ENCODE measurements at places on chromosomes 16 and 17.

GRCh38 chr17:83064732-83065659, 14.4 kb upstream of the METRNL start:
- DNase-seq = no peak

DNA sequence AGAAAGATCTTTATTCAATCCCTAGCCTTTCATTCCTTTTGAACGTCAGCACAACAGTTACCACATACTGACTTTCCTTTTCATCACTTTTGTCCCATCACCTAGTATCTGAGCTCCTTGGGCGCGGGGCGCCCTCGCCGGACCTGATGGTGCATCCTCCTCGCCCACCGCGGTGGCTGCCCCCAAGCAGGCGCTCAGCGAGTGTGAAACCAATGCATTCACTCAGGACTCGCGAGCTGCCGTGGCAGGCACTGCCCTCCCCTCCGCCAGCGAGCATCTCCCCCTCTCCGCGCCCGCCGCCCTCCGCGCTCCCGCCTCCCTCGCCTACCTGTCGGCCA, 756 bp downstream of the KLHL11 start:
- no peak for DNase-seq

DNA sequence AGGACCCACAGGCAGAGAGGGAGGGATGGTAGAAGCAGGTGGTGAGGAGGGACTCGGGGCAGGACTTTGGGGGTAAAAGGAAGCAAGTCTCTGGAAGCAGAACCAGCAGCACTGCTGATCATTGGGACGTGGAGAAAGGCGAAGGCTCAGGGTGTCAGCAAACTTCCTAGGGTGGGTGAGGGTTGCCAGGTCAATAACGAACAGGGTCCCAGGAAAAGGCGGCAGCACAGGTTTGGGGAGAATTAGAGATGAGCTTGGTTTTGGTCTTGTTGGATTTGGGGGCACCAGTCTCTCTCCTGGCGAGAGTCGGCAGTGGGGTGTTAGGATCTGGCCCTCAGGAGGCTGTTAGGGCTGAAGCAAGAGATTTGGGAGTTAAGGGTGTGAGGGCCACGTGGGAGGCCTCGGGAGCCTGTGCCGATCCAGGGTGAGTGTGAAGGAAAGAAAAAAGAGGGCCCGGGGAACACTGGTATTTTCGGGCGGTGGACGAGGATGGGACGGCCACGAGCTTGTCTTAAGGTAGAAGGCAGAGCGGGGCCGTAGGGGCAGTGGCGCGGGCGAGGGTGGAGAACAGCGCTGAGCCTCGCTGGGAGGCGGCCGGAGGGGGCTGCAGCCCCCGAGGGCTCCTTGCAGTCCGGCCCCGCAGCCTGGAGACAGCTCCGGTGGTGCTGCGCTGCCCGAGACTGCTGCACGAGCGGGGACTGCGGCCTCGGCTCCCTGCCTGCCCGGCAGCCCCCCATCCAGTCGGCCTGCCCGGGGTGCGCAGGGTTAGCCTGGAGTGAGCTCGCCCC, 765 bp upstream of the ADORA2B start:
- no peak for DNase-seq

- no peak for DNase-seq
Observed at GRCh38 chr17:58105093-58105492, 21.9 kb downstream of the DYNLL2 start.

GRCh38 chr17:81583589-81584342, 31.6 kb upstream of the FAAP100 start:
- no peak for DNase-seq

GRCh38 chr16:61131447-61131846, 904.8 kb downstream of the CDH8 start:
- DNase-seq = no peak

DNA sequence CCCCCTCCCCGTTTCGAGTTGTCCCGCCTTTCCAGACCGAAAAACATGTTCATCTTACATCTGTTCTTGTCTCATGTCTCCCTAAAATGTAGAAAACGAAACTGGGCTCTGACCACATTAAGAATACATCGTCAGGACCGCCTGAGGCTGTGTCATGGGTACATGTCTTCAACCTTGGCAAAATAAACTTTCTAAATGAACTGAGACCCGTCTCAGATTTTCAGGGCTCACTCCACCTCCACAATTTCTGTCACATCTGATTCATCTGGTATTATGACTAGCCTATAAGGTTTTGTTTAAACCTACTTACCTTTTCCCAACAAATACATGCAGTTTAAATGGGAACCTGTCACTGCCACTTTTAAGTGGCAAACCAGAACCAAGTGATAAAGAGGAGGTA, 621 bp downstream of the SDR42E1 start:
- no peak for DNase-seq

GRCh38 chr16:28112908-28113307, 49.4 kb upstream of the GSG1L start:
- no peak for DNase-seq

DNA sequence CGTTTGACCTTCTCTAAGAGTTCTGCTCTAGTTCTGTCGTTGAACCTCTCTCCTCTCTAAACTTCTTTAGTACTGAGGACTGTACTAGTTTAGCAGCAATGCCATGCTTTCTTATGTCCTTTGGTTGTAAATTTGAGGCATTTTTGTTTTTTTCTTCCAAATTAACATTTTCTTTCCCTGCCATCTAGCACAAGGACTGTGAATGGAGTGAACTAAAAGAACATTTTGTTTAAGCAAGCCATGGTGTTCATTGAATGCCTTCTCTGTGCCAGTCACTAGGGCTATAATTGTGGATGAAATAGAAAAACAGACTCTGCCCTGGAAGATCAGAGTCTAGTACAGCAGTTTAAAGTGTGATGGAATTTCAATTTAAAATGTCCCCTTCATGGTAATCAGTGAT, 137.9 kb downstream of the FTO start:
- no peak for DNase-seq

- peak; percentile 88 for DNase-seq
Observed at GRCh38 chr16:85167589-85168537, 55.6 kb upstream of the CIBAR2 start.

GRCh38 chr16:4428500-4428899, 2.8 kb downstream of the DNAJA3 start:
- no peak for DNase-seq

DNA sequence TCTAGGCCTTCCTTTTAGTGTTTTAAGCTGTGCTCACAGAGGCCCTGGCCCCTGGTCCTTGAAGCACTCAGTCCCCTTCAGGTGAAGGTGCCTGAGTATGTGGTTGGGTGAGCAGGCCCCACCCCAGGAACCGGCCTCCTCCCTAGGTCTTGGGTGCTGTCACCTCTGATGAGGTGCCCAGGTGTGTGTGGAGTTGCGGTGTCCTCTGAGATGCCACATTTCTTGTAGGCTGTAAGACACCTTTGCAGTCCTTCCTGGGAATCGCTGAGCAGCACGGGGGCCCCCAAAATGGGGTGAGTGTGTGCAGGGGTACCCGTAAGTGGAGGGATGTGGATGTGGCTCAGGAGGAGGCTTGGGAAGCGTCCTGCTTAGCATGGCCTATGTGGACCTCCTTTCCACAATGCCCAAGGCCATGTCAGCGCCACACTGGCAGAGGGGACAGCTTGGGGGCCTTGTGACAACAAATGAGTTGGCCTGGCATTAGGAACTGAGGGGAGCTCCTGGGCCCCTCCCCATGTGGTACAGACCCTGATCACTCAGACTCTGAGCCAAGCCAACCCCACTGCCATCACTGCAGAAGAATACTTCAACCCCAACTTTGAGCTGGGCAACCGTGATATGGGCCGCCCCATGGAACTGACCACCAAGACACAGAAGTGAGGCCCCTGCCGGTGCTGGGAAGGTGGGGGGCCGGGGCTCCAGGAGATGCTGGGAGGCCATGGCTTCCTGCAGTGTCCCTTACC, 11.2 kb downstream of the CORO6 start:
- DNase-seq = peak; percentile 6

DNA sequence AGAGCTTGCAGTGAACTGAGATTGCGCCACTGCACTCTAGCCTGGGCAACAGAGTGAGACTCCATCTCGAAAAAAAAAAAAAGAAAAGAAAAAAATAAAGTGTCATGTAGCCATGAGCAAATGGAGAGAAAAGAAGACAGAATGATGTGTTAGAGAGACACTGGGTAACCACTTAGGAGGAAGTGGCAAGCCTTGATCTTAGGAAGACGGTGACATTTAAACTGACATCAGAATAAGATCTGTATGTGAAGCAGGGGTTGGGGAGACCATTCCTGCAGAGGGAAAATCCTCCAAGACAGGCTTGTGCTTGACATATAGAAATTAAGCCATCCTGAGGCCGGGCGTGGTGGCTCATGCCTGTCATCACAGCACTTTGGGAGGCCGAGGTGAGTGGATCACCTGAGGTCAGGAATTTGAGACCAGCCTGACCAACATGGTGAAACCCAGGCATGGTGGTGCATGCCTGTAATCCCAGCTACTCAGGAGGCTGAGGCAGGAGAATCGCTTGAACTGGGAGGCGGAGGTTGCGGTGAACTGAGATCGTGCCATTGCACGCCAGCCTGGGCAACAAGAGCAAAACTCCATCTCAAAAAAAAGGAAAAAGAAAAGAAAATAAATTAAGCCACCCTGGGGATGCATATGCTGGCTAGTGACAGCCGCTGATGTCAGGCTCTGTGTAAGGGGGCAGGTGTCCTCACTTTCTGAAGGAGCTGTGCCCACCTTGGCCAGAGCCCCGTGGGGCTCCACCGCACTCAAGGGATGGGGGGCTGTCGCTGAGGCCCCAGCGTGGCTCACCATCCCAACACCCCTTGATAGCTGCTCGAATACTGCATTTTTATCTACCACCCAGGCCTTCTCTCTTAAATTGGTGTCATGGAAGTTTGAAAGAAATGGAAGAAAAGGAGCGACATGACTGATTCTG, 13.1 kb upstream of the CYB5B start:
- no peak for DNase-seq

- no peak for DNase-seq
Observed at GRCh38 chr16:85061566-85061965, 34.0 kb downstream of the KIAA0513 start.

- DNase-seq = no peak
Observed at GRCh38 chr17:78876094-78876597, 26.9 kb downstream of the CEP295NL start.

- no peak for DNase-seq
Observed at GRCh38 chr16:4089811-4090301, 26.4 kb downstream of the ADCY9 start.

All from HuH-7.5 (cell line).